ENCODE measurements at places on chromosomes 1 and 21.

- no peak for DNase-seq
Observed at GRCh38 chr1:201505503-201505890, 1.4 kb downstream of the CSRP1 start.

- DNase-seq = no peak
Observed at GRCh38 chr21:28485301-28486022, 507.2 kb downstream of the LTN1 start.

DNA sequence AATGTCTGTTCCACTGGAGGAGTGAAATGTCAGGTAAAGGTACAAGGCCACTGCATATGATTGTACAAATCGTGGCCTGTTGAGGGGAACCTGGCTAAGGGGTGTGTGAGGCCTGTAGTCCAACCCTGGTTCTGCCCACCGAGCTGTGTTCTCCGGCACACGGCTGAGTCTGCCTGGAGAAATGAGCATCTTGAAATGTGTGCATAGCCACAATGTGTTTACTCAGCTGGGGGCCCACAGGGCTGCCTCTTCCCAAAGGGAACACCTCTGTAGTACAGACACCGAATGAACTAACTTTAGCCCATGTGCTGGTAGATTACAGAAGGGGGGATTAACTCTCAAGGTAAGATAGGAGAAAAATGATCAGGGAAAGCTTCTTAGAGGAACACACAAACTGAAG is 30.2 kb downstream of the AK4 start:
- DNase-seq = no peak

DNA sequence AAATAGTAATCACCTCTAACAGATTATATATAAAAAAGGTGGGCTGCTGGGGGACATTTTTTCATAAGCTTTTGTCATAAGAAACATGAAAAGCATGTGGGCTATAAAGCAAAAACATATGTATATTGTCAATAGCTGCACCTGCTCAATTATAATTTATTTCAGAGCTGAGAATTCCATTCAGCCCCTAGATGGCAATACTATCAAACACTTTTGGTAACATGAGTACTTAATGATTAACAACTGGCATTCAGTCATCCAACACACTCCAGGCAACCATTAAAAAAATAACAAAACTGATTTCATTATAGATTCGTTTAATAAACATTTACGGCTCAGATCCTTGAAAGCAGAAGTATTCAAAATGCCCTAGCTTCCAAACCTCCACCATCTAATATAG is 115.1 kb downstream of the KCTD3 start:
- DNase-seq = no peak

- DNase-seq = no peak
Observed at GRCh38 chr1:52834798-52835197, 7.8 kb upstream of the ZYG11A start.

DNA sequence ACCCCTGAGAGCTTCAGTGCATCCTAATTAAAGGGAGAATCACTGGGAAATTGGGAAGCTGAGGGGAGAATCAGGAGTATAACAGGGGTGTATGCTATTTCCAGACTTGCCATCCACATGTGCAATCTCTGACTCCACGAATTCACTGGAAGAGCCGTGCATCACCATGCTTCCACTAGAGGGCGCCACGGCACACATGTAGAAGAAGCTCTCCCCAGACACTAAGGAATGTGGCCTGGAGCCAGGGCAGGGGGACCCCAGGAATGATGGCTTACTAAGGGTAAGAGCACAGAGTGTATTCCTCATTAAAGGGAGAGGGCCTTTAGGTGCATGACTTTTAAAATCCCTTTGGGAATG is 81.5 kb downstream of the ABCA4 start:
- DNase-seq = no peak

DNA sequence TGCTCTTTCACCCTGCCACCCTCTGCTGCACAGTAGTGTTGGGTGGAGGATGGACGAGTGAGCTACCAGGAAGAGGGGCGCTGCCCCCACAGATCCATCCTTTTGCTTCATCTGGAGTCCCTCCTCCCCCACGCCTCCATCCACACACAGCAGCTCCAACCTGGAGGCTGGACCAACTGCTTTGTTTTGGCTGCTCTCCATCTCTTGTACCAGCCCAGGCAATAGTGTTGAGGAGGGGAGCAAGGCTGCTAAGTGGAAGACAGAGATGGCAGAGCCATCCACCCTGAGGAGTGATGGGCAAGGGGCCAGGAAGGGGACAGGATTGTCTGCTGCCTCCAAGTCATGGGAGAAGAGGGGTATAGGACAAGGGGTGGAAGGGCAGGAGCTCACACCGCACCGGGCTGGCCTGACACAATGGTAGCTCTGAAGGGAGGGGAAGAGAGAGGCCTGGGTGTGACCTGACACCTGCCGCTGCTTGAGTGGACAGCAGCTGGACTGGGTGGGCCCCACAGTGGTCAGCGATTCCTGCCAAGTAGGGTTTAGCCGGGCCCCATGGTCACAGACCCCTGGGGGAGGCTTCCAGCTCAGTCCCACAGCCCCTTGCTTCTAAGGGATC is 8.5 kb downstream of the CHRNB2 start:
- no peak for DNase-seq

GRCh38 chr1:174408146-174408545 is 39.6 kb upstream of the GPR52 start:
- no peak for DNase-seq

GRCh38 chr1:202698276-202698675 is 12.0 kb downstream of the SYT2 start:
- DNase-seq = no peak

GRCh38 chr1:217431395-217431794 is 199.5 kb downstream of the GPATCH2 start:
- no peak for DNase-seq

DNA sequence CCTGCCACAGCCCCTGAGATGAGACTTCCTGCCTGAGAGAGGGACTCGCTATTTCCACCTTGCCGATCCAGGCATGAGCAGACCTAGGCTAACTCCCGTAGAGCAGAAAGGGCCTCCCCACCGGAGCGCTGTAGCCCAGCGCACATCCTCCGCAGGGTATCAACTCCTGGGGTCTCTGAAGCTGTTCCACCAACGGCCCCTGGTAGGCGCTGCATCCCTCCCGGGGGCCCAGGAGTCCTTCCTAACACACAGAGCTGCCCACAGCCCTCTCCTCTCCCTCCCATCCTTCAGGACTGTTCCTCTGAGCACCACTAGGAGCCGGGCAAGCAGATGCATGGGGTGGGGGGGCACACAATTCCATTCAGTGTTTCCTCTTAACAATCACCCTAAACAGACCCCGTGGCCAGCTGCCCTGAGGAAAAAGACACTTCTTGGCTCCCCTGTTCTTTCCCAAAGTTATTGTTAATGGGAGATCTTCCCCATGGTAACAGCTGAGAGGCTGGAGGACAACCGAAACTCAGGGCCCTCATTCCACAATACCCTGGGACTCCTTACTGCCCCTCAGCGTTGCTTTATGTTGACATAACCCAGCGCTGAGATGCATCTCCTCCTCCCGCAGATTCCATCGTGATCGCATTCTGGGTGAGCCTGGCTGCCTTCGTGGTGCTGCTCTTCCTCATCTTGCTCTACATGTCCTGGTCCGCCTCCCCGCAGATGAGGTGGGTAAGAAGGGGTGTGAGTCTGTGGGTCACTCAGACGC is 7.5 kb downstream of the MRAP start:
- no peak for DNase-seq

All from activated gamma-delta T cell (primary cell).